DMS153 (cell line): ENCODE measurements at places on chromosomes 2 and 18.

DNA sequence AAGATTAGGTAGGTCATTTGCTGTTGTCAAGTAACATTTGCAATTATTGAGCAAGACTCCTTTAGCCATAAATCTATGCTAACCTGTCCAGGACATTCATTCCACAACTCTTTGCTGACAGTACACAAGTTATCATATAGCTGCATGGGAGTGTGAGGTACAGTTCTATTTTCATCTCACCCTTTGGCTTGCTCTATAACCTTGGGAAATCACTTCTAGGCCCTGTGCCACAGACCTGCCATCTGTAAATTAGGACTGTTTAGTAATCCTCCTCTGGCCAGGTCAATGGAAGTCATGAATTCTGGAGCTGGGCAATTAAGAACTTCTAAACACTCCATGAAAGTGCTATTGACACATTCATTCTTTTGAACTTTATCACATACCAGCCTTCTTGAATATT, 34.6 kb upstream of the PAIP2B start:
- DNase-seq, result no peak

DNA sequence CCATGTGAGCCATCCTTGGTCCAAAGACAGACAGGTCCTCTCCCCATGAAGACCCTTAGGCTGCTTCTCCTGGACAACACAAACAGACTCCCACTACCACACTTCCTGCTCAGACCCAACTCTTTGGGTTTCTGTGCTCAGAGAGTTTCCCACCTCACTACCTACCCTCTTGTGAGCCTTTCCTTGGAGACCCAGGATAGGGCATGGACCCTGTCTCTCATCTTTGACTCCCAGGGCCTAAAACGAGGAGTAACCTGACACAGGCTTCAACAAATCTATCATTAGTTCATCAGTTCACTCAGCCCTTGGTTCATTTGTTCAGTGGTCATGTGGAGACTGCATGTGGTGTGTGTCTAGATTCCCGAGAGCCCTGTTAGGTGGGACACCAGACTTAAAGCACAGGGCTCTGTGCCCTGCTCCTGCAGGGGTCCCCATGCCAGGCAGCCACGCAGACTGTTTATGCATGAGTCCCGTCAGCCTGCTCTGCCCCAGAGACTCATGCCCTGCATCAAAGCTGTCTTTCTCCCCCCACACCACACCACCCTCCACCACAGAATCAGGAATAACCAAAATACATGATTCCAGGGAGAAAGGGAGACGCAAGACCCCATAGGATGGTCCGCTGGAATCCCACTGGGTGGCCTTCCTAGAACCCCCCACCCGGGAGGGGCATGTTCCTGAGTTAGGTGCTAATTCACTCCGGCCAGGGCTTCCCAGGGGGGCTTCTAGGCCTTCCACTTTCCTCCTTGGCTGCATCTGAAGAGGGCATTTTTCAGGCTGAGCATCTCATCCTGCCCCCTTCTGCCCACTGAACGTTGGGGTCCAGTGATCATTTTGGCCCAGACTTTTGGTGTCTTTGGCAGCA, 100.2 kb upstream of the TEX51 start:
- DNase-seq, result no peak

DNA sequence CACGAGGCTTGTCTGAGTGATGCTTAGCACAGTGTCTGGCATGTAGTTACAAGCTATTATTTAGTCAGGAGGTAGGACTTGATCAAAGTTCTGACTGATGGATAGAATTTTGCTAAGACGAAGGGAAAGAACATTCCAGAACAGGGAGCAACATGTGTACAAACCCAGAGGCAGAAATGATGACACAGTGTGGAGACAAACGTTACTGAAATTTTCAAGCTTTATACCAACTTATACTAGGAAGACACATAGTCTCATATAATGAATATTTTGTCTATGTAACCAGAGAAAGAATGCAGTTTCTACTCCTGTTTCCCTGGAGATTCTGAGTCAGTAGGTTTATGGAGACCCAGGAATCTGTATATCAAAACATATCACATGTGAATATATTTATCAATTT, 123.4 kb downstream of the FAM124B start:
- DNase-seq, result no peak

GRCh38 chr2:126429103-126429502, 226.9 kb upstream of the GYPC start:
- DNase-seq, result no peak

GRCh38 chr2:27727257-27727656, 44.3 kb upstream of the MRPL33 start:
- DNase-seq, result no peak

- no peak for DNase-seq
Measured at GRCh38 chr2:177466337-177467195, 74.0 kb downstream of the AGPS start.

DNA sequence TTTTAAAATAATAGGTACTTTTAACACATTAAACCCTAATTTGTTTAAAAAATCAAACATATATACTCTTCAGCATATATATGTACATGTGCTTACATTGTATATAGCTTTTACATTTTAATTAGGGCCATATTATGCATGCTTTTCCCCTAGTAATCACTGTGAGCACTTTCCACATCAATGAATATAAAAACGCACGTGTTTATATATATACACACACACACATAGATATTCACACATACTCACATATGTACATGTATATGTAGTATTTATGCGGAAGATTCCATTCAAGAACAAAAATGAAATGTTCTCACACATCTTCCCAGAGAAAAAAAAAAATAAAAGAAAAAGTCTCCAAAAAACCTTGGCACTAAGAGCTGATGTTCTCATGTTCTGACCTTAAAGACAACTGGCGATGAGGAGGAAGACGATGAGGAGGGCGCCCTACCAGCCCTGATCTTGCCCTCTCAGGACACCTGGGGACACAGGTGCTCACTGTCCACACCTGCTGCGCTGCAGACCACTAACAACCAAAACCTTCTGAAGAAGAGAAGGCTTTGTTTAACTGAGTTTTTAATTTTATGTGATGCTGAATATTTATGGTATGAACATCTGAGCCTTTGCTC, 184.7 kb downstream of the HDAC4 start:
- DNase-seq, result no peak

DNA sequence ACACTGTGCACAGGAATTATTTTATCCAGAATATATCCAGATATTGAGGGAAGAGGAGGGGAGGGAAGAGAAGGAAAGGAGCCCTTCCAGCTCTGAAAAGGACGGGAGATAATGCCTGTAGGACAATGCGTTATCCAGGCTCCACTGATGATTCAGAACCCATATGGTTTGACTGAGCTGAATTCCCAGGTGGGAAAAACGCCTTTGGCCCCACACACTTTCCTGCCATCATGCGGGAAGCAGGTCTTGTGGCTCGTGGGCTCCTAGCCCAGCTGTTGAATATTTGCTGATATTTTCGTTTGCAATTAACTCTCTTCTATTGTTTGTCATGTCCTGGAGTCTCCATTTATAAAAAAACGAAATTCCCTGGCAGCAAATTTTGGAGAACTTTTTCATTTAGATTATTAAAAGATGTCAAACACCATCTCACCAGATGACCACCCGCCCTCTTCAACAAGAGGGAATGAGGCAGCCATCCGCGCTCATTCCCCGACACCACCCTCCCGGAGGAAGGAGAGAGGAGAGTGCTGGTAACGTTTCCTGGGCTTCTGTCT, 8.9 kb downstream of the COL6A3 start:
- DNase-seq, result no peak

- DNase-seq, result no peak
Measured at GRCh38 chr2:152950126-152950525, 231.7 kb downstream of the ARL6IP6 start.
